ENCODE measurements at places on chromosomes 5 and 9.

DNA sequence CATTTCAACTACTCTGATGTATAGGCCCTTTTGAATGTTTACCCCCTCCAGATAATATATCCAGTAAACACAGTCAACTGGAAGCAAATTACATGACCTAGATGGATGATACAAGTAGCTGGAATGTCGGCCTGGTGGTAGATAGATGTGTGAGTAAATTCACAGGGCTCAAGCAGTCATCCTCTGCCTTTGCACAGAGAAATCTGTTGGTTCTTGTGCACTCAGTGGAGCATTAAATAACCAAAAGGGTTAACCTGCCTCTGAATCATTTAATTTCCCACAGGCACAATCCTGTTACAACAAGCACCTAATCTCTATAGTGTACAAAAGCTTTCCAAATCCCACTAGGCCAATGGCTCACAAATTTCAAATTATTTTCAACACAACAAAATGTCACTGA, 668.3 kb downstream of the DNAH5 start:
- no peak for DNase-seq

DNA sequence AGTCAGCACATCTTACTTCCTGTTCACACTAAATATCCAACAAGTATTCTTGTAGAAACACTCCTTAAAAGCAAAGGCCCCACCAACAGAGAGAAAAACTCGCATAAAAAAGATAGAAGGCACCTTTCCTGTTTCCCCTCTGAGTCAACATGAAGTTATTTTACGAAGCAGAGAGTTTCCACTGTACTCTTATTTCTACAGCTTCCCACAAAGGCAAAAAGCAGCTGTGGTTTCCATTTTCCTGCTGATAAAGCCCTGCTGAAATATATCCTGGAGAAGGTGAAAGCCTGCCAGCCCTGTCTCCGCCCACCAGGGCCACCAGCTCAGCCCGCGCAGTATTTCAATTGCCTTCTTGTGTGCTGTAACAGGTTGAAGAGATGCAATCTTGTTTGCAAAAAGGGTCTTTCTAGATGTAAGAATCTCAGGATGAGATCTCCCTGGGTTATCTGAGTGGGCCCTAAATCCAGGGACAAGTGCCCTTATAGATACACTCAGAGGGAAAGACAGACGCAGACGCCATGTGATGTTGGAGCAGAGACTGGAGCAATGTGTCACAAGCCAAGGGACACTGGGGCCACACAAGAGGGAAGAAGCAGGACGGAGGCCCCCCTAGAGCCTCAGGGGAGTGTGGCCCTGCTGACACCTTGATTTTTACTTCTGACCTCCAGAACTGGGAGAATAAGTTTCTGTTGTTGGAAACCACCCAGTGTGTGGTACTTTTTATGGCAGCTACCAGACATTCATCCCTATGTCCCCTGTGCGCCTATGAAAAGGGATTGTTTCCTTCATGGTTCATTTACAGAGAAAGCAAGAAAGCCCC, 19.9 kb downstream of the SEMA4D start:
- DNase-seq = no peak

- DNase-seq = no peak
Measured at GRCh38 chr5:14915291-14915952, 43.8 kb upstream of the ANKH start.

- DNase-seq = no peak
Measured at GRCh38 chr5:14662721-14663260, 1.7 kb upstream of the OTULIN start.

DNA sequence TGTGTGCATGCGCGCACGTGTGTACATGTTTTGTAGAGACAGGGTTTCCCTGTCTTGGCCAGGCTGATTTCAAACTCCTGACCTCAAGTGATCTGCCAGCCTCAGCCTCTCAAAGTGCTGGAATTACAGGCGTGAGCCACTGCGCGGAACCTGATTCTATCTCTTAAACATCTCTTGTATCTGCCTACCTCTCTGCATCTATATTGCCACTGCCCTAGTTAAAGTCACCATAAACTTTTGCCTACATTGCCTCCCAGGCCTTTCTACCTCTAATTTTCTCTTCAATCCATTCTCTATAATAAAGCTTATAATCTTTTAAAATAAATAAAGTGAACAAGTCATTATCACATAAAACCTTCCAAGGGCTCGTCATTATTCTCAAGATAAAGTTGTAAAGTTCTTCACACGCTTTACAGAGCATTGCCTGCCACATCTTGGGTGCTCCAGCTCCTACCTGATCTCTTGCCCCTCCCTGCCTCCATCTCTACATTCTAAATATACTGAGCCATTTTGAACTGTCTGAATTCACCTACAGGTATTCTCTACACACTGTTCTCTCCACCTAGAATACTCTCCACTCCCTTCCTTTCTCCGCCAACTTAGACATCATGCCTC, 15.0 kb downstream of the TRPM6 start:
- no peak for DNase-seq

DNA sequence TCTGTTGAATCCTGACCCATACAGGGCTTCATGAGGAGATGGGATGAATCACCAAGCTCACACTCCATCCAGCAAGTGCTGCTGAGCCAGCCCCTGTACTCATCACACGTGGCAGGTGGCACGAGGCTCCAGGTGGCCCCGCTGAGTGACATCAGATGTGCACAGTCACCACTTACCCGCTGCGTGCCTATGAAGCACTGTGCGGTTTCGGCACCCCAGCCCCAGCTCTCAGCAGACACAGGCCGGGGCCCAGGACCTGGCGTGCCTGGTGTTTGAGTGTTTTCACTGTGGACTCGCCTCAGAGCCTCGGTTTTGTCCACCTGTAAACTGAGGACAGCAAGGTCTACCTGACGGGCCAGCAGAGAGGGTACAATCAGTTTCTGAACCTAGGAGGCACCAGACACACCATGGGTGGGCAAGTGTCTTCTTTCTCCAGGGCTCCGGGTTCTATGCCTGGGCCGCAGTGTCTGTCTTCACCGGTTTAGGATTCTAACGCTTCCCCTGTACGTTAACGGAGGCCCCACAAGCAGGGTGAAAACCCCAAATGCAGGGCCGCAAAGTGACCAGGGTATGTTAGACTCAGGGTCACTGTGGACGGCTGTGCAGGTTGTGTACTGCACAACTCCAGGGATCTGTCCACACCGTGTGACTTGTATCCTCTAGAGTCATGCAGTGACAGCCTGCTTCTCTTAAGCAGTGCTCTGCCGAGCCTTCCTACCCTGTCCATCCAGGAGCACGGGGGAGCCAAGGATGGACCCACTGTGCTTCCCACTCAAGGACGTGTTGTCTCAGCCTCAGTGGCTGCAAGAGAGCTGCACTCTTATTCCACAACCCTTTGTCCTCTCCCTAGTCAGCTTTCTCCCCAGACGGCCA, 44.3 kb upstream of the COL5A1 start:
- DNase-seq = no peak

- DNase-seq = no peak
Measured at GRCh38 chr9:79988126-79988525, 416.4 kb downstream of the TLE4 start.

Measured in inflammatory macrophage treated with lipopolysaccharide for 4 hours (primary cell).